ENCODE measurements at places on chromosomes 3 and 15.
A peak's percentile ranks its signal among the peaks of the same experiment; 100 is the strongest.

DNA sequence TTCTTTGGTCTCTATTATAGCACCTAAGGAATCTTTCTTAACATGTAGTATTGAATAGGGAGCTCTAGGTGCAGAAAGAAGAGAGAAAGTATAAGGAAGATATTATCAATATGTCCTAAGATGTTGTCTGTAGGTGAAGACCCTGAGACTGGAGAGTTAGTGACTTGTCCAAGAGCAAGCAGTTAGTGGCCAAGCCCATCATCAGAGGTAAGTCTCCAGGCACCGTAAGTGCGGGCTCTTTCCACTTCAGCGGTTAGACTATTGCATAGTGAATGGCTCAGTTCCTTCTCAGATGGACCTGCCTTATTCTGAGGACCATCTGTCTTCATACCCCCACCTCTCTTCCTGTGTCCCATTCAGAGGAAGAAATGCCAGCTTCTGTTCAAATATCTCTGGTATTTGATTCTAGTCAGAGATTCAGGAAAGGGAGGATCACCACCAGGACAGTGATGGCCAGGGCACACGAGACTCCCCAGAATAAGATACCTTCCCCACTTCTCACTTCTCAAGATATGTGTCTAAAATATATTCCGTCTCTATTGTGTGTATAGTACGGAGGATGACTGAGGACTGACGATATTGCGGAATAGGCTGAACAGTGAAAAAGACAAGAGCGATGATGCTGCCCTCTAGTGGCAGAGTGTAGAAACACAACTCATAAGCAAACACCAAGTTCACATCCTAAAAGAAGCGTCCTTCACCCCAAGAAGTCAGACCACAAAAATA lies 19.1 kb upstream of the ADGRG7 start:
- DNase-seq: peak; percentile 79

GRCh38 chr3:156273111-156273694 lies 152.8 kb downstream of the KCNAB1 start:
- no peak for DNase-seq

DNA sequence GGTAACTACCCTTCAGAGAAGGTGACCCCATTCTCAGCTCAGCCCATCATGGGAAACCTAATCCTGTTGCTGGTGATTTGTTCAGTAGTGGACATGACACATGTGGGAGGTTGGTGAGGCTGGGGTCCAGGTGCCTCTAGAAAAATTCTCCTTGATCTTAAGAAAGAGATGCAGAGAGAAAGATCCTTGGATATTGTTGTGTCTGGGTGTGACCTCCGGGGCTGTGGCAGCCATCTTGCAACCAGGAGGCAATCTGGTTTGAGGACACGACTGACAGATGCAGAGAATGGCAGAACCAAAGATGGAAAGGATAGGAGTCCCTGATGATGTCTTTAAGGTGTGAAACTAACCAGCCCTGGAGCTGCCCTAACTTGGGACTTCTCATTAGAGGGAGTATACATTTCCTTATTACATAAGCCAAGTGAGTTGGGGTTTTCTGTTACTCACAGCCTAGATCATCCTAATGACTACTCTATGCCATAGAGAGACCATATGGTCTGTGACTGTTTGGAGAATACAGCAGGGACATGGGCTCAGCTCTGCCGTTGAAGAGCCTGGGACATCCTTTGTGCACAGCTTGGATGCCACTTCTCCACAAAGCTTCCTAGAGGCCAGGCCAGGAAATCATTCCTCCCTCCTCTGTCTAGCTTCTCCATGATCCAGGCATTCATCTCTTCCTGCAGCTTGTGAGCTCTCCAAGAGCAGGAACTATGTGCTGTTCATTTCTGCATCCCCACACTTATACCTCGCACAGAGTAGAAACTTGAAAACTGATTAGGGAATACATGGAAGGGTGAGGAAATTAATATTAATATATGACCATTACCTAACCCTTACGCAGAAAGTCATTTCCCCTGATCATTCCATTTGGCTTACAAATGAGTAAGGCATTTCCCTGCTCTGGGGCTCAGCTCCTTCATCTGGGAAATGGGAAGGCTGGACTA lies 45.9 kb downstream of the HRH1 start:
- no peak for DNase-seq

DNA sequence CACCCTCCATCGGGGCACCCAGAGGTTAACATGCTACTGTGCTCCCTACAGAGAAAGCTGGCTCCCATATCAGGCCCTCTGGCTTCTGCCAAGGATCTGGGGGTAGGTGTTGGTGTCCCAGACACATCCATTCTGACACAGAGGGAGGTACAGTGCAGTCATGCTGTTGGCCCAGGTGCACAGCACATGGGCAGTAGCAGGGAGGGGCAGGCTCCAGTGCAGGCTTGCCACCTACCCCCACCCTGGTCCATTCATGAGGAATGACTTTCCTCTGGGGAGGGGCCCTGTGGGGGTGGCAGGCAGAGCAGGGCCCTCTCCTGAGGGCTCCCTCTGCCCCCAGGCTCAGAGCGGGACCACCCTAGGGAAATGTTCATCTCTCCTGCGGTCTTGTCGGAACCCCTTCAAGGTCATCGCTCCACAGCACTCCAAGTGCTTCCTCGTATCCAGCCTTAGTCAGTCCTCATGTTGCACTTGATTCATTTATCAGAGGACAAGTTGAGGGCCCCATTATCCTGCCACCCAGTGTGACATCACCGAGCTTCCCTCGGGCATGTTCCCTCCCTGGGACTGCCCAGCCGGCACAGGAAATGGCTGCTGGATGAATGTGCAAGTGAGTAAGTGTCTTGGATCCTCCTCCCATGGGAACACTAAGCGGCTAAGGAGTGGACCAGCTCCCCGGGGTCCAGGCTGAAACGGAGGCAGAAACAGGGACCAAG lies 10.0 kb downstream of the DUSP7 start:
- peak; percentile 43 for DNase-seq

- no peak for DNase-seq
These were observed 166.1 kb downstream of the RYR3 start for GRCh38 chr15:33476908-33477307.

DNA sequence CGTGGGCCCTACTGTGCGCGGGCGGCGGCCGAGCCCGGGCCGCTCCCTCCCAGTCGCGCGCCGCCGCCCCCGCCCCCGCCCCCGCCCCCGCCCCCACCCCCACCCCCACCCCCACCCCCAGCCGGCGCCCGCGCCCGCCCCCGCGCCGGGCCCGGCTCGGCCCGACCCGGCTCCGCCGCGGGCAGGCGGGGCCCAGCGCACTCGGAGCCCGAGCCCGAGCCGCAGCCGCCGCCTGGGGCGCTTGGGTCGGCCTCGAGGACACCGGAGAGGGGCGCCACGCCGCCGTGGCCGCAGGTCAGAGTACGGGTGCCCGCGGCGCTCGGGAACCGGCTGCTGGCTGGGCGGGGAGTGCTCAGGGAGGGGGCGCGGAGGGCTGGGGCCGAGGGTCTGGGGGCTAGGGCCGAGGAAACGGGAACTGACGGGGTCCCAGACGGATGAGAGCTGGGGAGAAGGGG lies 1.1 kb upstream of the PPARG start:
- DNase-seq: no peak

GRCh38 chr15:94262201-94262600 lies 30.8 kb downstream of the MCTP2 start:
- no peak for DNase-seq

DNA sequence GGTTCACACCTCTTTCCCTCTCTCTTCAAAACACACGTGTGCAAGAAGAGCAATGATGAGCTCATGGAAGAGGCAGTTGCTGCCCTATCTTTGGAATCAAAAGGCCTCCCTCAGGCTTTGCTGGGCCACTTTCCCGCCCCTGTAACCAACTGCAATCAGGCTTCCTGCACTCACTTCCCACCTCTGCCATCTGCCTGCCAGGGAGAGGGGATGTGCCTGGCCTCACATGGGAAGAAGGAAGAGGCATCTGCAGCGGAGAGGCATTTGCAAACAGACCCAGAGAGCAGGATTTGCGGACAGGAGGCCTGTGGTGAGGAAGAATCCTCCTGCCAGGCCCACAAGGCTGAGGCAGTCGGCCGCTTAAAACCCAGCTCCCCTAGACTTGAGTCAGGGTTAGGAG lies 175.6 kb upstream of the ATP10A start:
- no peak for DNase-seq

- DNase-seq: no peak
These were observed 54.4 kb downstream of the DCUN1D1 start for GRCh38 chr3:182925944-182926337.

GRCh38 chr3:105802118-105802706 lies 66.6 kb downstream of the CBLB start:
- DNase-seq: no peak

- DNase-seq: no peak
These were observed 54.1 kb downstream of the ITGB5 start for GRCh38 chr3:124832782-124833709.

DNA sequence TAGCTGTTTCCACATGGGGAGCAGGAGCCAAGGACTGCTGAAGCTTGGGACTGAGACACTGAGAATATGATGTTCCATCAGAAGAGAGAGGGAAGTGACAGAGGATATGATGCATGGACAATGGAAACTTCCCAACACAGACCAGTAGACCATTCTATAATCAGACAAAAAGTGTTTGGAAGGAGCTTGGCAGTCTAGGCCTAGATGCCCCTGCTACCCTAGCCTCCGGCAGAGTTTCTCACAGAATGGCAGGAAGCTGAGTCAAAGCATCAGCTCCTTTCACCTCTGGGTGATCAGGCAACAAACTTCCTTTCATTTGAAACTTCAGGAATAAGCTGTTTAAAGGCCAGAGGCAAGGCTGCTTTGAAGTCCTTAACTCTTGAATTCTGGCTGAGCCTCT lies 222.0 kb downstream of the NEK10 start:
- no peak for DNase-seq

- no peak for DNase-seq
These were observed 215.5 kb upstream of the KCNMB2 start for GRCh38 chr3:178320456-178321351.

DNA sequence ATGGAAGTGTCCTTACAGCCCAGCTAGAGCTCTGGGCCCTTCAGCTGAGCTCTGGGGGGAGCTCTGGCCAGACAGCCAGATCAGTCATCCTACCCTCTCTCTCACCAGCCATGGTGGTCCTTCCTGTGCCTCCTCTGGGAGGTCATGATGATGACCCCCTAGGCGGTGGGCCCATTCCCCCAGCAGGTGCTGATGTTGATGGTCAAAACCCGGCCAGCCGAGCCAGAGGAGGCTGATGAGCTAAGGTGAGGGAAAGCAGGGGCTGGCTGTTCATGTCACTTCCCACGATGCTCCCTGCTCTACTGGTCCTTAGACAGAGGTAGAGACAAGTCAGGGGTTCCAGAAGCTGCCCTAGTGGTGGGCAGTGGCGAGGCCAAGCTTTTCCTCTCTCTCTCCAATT lies 35.0 kb downstream of the GRAMD2A start:
- DNase-seq: no peak

- DNase-seq: no peak
These were observed 48.5 kb downstream of the PTH1R start for GRCh38 chr3:46926039-46926438.

- no peak for DNase-seq
These were observed 11.9 kb downstream of the TLNRD1 start for GRCh38 chr15:81012588-81012987.

GRCh38 chr3:130692455-130692854 lies 54.2 kb downstream of the PIK3R4 start:
- DNase-seq: no peak

DNA sequence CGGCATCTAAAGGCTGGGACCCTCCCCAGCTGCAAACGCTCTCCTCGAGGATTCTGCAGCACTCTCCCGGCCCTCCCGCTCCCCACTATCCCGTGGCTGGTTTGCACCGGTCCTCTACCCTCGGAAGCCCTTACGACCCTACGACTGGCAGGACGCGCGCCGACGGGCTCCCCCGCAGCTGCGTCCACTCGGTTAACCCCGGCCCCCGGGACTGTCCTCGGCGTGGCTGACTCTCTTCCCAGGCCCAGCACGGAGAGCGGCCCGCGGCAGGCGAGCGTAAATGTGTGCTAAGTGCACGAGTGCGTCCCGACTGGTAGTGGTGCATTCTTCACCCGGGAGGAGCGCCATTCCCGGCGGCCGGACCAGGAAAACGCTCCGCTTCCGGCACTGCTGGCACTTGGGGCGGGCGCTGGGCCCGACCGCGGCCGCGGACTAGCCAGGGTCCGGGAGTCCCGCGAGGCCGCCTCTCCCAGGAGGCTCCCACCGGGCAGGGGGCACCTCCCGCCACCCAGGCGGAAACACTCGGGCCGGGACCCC lies 508 bp downstream of the GORASP1 start:
- no peak for DNase-seq

- no peak for DNase-seq
These were observed 9.8 kb upstream of the RPSA start for GRCh38 chr3:39396690-39397089.

DNA sequence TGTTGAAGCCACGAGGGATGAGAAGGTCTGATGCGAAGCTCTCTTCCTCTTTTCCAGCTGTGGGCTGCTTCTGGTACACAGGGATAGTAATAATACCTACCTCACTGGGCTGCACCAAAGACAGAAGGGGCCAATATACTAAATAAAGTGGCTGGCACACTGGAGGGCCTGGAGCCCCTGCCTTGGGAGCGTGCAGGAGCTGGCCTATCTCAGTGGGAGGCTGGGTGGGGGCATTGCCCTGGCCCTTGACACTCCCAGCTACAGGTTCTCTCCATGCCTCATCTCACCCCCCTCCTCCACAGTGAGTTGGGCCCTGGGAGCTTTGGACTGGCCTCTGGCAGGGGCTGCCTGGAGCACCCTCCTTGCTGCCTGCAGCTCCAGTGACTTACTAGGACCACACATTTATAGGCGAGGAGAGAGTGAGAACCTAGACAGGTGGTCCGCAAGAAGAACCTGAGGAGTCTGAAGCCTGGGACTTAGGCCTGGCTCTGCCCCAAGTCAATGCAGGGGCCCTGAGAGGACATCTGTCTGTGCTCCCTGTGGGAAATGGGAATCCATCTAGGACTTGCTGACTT lies 1.6 kb downstream of the NOX5 start:
- no peak for DNase-seq

- no peak for DNase-seq
These were observed 15.2 kb downstream of the MCM2 start for GRCh38 chr3:127613406-127613805.

GRCh38 chr3:18080198-18080689 lies 337.8 kb upstream of the TBC1D5 start:
- DNase-seq: no peak

DNA sequence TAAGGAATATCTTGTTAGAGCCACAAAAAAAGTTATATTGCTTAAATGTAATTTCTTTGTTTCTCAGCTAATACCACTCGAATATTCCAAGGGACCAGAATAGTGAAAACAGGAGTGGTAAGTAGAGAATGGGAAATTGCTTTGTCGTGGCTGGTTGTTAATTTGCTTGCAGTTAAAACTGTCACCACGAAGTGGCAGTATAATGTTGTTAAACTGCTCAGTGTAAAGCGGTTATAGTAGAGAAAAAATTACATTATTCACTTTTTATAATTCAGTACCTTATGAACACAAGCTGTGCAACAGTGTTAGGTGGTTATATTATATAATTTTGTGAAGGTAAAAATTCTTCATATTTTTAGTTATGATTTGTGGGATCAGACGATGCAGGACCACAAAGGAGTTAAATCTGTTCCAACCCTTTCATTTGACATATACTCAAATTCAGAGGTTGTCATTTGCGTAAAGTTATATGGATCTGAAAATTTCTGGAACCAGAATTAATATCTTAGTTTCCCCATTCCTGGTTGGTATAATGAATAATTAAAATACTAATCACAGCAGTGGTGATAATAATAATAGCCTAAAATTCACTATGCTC lies 171.8 kb downstream of the FEZF2 start:
- peak; percentile 56 for DNase-seq

Data from midbrain (tissue), 1 donor.